ENCODE measurements at places on chromosomes 7 and 10.
A peak's percentile ranks its signal among the peaks of the same experiment; 100 is the strongest.

DNA sequence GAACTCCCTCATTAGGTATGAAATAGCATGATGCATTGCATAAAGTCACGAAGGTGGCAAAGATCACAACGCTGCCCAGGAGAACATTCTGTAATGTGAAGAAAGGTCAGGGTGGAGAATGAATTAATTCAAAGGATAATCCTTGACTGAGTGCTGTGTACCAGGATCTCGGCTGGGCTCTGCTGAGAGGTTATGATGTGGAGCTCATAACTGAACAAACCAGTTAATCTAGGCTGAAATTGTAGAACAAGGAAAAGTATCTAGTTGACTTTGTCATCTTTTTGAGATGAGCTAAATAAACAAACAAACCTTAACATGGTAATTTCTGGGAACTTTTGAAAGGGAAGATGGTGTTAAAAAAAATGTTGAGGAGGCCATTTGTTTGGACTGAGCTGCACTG, 6.1 kb downstream of the MSMB start:
- DNase-seq, result no peak

GRCh38 chr7:83861-84632, 108.3 kb upstream of the FAM20C start:
- no peak for DNase-seq

DNA sequence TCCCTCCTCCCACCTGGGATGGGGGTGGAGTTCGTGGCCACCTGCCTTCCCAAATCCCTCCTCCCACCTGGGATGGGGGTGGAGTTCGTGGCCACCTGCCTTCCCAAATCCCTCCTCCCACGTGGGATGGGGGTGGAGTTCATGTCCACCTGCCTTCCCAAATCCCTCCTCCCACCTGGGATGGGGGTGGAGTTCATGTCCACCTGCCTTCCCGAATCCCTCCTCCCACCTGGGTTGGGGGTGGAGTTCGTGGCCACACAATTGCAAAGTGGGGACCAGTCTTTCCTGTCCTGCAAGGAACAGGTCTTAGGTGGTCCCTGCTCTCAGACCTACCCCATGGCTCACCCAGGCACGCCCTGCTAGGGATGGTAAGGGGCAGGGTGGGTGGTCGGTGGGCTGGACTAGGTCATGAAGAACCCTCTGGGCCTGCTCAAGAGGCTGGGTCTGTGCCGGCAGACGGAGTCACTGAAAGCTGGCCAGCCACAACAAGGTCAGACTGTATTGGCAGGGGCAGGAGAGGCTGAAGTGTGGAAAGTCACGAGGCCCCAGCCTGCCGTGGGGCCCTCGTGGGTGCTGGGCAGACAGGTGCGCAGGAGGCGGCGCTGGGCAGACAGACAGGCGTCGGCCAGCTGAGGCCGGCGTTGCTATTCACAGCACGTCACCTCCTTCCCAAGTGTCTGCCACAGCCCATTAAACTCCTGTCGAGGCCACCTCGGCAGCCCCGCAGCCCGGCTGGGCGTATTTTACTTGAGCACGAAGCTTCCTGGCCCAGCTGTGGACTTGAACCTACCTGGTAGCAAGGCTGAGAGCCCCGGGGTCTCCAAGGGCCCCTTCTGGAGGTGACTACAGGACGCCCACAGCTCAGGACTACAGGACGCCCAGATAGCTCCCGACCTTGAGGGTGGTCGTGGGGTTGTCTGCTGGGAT, 4.1 kb downstream of the KNDC1 start:
- no peak for DNase-seq

DNA sequence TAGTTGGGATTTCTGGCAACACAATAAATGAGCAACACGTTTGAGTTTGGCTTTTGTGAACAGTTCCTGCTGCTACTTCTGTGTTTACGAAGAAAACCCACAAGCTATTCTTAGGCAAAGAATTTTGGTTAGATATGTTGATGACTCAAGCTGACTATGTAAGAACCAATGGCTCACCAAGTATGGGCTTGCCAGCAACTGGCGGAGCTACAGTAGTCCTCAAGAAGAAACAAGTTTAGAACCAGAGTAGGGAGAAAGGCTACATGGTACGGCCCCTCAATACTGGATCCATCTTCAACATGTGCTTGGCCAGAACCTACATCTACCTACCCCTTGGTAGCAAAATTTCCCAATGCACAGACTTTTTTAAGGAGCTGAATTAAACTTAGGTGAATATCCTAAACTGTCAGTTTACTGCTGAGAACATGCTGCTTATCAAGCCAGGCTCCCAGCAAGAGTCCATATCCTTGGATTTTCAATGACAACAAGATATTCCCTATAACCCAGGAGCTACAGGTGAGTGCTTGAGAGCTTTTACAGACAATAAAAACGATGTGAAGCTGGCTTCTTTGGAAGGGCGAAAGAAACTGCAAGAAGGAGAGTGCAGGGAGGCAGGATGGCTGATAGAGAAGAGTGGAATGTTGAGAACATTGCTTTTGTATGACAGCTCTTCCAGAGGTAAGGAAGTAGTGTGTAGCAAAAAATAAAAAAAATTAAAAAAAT, 74.3 kb upstream of the ASAH2 start:
- DNase-seq, result no peak

DNA sequence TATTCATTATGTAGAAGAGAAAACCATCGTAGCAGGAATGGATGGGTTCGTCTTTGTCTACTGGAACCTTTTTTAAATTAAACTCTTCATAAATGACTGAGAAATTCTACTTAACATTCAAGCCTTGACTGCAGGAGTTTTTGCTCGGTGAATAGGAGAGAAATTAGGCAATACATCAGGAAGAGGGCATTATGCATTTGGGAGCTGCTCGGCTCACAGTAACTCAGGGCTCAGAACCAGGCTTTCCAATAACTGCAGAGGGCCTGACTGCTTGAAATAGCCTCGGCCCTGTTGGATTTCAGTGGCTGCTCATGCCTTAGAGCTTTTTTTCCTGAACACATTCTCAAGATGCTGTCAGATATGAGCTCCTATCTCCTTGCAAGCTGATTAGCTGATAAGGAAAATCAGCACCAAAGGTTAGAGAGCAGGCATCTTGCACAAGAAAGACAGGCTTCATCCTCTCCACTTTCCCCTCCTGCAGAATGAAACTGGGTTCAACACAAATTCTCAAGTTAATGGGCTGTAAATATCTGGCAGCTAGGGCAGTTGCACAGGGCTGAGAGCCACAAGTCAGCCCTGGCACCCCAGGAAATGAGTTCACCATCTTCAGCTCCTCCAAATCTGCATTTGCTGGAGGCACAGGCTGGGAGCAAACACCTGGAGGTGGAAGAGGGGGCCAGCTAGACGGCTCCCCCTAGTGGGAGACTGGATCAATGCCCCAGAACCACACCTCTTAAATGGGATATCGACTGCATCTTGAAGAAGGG, 24.3 kb downstream of the TECTB start:
- peak; percentile 10 for DNase-seq

GRCh38 chr10:24866604-24867583, 85.5 kb downstream of the PRTFDC1 start:
- no peak for DNase-seq

- no peak for DNase-seq
These were observed 14.1 kb upstream of the BTBD16 start for GRCh38 chr10:122257041-122257440.

DNA sequence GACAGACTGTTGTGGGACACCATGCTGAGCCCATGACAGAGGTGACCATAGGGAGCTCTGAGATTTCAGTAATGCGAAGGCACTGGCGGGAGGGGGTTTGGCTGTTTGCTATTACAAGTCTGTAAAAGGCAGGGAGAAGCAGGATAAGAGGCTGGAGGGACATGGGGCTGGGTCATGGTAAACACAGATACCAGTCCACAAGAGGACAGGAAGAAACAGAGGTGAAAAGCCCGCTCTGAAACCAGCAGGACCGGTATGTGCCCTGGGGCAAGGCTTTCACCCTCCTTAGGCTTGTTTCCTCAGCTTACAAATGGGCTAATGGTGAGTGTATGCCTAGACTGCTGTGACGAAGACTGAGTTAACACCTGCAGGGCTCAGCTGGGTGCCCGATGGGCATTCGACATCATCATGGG, 34.1 kb downstream of the ANXA11 start:
- no peak for DNase-seq

- no peak for DNase-seq
These were observed 54.4 kb upstream of the FAM133B start for GRCh38 chr7:92644406-92645113.

DNA sequence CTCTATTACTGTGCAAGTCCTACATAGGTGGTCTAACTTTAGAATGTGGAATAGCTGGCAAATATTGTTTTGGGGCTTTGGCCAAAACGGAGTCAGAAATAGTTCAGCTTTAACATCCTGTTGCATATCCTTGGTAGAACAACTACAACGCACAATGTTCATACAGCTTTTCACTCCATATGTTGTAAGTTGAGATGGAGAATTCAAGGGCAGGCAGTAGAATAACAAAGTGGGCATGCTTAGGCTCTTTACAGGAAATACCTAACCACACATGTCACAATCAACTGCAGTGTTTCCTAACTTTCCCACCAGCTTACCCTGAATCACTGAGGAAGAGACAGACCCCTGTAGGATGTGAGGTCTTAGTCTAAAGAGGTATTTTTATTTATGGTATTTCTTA, 122.3 kb downstream of the PPP1R3A start:
- DNase-seq, result no peak

GRCh38 chr7:1268076-1268815, 35.6 kb downstream of the UNCX start:
- DNase-seq, result no peak

DNA sequence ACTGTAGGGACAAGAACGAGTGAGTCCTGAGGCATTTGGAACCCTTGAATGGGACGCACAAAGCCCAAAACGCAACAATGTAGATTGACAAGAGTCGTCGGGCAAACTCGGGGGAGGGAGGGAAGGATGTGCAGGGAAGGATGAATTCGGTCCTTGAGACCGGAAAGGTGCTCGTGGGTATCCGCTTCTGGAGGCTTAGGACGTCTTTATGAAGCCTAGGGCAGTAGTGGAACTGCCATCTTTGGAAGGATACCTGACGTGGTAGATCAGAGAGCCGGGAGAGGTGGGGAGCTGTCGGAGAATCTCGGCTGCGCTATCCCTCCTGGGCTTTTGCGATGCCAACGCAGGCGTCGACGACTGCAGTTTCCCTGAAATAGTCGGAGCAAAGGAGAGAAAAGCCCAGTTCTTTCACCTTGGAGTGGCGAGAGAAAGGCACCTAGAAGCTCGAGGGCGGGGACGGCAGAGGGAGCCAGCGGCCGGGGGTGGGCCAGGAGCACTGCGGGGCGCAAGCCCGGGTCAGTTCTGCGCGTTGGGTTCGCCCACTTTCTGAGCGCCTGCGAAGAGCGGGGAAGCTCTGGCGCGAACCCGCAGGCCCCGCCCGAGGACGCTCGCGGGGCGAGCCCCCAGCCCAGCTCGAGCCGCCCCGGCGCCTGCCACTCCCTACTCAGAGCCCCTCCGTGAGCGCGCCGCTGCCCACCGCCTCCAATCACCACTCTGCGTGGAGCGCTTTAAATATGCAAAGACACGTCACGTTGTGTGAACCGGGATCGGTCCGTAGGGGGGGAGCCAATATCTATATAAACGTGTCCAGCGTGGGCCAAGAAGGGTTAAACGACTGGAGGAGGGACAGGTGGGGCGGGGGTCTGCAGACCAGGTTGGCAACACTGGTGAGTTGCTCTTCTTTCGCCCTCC, at the start of gene CYP26C1:
CYP26C1 (plus strand) TSS at position 824 of the 912 bp plus-strand sequence. CDS start 466 bp downstream, outside the sequence.
- no peak for DNase-seq

DNA sequence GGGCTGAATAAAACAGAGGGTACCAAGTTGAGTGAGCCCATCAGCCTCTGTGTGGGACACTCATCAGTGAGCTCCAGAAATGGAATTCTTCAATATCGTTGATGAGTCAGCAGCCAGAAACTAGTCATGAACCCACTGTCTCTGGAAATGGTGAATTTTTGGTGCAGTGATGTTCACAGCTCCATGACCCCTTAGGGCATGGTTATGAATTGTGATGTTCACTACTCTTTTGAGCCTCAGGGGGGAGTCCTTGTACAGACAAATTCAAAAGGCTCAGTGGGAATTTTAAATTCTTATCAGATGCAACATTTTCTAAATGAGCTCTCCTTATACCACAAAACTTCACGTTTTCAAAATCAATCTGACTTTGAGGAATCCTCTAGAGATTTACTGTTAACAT, 335.7 kb downstream of the PHTF2 start:
- DNase-seq, result no peak

GRCh38 chr7:20229646-20230500, 12.7 kb upstream of the MACC1 start:
- no peak for DNase-seq

GRCh38 chr7:149686011-149686410, 87.4 kb downstream of the ZNF467 start:
- no peak for DNase-seq

DNA sequence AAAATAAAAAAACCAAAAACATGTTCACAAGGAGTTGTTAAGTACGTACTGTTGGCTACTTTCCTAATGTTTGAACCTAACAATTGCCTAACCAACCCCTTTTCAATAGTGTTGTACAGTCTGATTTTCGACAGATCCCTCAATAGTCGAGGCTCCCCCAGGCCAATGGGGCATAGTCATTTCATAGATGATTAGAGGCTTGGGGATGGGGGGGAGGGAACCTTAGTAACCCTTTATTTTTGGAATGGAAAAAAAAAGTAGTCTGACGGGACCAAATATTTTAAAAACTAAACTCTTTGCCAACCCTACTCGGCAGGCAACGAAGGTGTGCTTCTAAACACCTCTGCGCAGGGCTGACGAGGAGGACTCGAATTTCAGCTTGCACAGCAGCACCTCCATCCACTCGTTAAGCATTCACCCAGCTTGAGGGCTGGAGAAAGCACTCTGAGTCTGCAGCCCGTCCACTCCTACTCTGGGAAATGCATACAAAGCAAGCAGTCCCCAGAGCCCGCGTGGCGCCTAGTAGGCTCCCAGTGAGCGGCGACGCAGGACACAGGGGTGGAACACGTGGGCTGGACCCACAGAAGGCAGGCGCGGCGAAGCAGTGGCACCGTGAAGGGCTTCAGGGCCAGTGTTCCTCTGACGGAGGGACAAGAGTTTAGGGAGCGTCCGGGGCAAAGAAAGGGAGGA, 899 bp downstream of the PUS7 start:
- DNase-seq, result peak; percentile 42

DNA sequence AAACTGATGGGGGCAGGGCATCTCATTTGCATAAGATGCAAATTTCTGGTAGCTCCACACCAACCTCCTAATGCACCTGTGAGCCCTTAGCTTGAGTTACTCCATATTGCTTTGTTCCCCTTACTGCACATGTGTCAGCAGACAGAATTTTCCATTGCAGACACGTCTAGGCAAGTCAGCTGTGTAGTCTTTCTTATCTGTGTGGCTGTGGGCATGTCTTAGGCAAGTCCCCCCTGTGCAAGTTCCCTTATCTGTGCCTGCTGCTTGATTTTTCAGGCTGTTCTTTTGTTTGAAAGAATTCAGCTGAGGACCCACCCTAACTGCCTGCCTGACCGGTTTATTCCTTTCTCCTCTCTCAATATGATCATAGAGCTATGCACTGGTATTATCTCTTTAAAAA, 28.5 kb upstream of the TRIM24 start:
- no peak for DNase-seq

- DNase-seq, result no peak
These were observed 18.5 kb upstream of the LIPA start for GRCh38 chr10:89270153-89270483.

GRCh38 chr7:28020302-28020940, 160.2 kb downstream of the JAZF1 start:
- DNase-seq, result peak; percentile 16

All from stimulated activated CD4-positive, alpha-beta T cell treated with anti-CD3 and anti-CD28 coated beads, Interleukin-2, amount 100 ng/mL, for 48 hours (primary cell).